ENCODE measurements at places on chromosomes 7 and 10.

GRCh38 chr10:68470300-68470699, 1.5 kb downstream of the DNA2 start:
- DNase-seq: no peak
- no peak overlapping the region for H3K27ac ChIP-seq
- no peaks in the 10 kb centered on the region for H3K27me3 ChIP-seq
- H3K4me1 ChIP-seq: peaks cover 5% of the 10 kb centered on the region
- H3K4me3 ChIP-seq: no peak overlapping the region
- H3K36me3 ChIP-seq: no peaks in the 10 kb centered on the region

DNA sequence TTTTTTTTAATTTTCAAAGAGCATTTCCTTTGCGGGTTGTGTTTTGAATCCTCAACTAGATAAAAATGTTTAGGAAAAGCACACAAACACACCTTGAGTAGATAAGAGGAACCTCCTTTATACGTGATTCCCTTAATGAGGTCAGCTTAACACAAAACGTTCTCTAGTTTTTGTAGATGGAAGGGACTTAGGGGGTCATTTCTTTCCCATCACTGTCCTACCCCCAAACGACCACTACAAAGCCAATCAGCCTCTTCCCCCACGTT, 1.2 kb downstream of the SUV39H2 start:
- H3K4me1 ChIP-seq: peaks cover 3% of the 10 kb centered on the region
- no peak for DNase-seq
- H3K27ac ChIP-seq: no peak overlapping the region
- H3K36me3 ChIP-seq: no peaks in the 10 kb centered on the region
- H3K27me3 ChIP-seq: no peaks in the 10 kb centered on the region

DNA sequence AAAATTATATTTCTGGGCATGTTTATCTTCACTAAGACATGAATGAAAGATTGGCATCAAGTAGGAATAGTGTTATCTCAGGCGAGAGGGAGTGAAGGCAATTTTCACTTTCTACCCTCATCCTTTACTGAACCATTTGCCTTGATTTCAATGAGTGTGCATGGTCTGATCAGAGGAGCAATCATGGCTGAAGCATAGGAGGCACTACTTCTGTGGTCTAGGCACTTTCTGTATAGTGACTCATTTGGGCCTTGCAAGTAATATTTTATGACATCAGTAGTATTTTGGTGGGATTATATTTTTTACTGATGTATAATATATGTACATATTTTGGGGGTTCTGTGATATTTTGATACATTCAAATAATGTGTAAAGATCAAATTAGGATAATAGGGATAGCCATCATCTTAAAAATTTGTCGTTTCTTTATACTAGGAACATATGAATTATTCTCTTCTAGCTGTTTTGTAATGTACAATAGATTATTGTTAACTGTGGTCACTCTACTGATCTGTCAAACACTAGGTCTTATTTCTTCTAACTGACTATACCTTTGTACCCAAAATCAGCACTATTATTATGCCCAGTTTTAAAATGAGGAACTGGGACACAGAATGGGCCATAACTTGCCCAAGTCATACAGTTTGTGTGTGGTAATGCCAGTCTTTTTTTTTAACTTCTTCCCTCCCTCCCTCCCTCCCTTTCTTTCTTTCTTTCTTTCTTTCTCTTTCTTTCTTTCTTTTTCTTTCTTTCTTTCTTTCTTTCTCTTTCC, 101.9 kb downstream of the RAB11FIP2 start:
- no peak overlapping the region for H3K27ac ChIP-seq
- no peak for DNase-seq
- H3K4me1 ChIP-seq: no peaks in the 10 kb centered on the region
- no peaks in the 10 kb centered on the region for H3K36me3 ChIP-seq
- H3K4me3 ChIP-seq: no peak overlapping the region

GRCh38 chr10:5895365-5895764, 5.3 kb downstream of the FBH1 start:
- no peak overlapping the region for H3K27ac ChIP-seq
- no peak for DNase-seq
- H3K4me1 ChIP-seq: peaks cover 3% of the 10 kb centered on the region
- H3K27me3 ChIP-seq: no peaks in the 10 kb centered on the region
- H3K36me3 ChIP-seq: no peaks in the 10 kb centered on the region

DNA sequence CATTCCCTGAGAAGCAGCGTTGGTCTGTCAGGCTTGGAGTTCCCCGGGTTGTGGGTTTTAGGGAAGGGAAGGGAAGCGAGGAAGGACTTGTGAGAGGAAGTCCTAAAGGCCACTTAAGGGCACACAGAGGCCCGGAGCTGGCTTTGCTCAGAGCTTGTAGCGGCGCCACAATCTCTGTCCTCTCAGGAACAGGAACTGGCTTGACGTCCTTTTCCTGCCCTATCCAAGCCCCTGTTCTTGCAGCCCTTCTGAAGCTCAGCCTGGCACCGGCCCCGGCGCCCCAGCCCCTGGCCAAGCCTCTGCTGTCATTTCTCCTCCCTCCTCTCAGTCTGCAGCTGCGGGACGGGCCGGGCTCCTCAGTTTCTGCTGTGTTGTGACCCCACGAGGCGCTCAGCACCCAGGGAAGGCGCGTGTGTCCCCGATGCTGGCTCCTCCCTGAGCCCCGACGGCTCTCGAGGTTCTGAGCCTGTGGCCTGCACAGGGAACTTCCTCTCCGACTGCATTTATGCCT, at the start of gene GIMAP8:
TSS of gene GIMAP8 (plus strand) at position 140 of the 511 bp plus-strand sequence. CDS start 16,069 bp downstream, outside the sequence.
- peak within 1 kb of the TSS; percentile 35 for H3K4me3 ChIP-seq
- H3K27me3 ChIP-seq: no peaks in the 10 kb centered on the region
- no peaks in the 10 kb centered on the region for H3K36me3 ChIP-seq
- H3K4me1 ChIP-seq: no peaks in the 10 kb centered on the region
- peak; percentile 34 for DNase-seq

DNA sequence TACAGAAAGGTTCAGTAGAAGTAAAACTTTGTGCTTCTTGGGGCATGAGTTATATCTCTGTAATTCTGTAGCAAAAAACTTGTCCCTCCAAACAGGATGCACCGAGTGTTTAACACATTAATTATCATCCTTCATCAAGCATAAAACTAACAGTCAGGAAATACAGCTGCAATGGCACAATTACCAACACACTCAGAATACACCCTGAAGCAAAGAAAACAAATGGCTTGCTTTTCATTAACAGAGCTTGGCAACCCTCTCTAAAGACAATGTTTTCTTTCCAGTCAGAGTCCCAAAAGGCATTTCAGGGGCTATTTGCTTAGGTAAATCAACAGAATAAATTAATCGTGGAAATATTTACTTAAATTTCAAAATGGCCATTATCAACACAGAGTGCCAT, 107.7 kb downstream of the ICA1 start:
- no peaks in the 10 kb centered on the region for H3K27me3 ChIP-seq
- H3K36me3 ChIP-seq: no peaks in the 10 kb centered on the region
- no peak overlapping the region for H3K27ac ChIP-seq

DNA sequence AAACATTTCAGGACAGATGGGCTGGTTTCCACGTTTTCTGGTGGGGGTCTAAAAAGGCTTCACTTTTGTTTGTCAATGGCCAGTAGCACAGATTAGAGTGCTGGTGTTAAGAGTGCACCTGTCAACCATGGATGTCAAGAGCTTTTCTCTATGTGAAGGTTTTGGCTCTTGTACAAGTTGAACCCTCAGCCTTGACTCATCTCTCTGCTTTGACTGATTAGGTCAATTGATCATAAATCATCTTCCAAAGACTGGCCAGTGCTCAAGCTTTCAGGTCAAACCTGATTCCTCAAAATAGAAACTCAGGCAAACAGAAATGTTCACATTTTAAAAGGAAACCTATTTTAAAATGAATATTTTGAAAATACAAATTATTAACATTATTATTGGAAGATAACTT, 59.6 kb upstream of the SP4 start:
- DNase-seq: no peak
- H3K27ac ChIP-seq: no peak overlapping the region
- no peak overlapping the region for H3K4me3 ChIP-seq
- H3K27me3 ChIP-seq: no peaks in the 10 kb centered on the region
- no peaks in the 10 kb centered on the region for H3K36me3 ChIP-seq

GRCh38 chr10:3931224-3931623, 146.2 kb upstream of the KLF6 start:
- no peaks in the 10 kb centered on the region for H3K36me3 ChIP-seq
- no peaks in the 10 kb centered on the region for H3K27me3 ChIP-seq
- H3K4me1 ChIP-seq: no peaks in the 10 kb centered on the region
- DNase-seq: no peak
- H3K4me3 ChIP-seq: no peak overlapping the region

DNA sequence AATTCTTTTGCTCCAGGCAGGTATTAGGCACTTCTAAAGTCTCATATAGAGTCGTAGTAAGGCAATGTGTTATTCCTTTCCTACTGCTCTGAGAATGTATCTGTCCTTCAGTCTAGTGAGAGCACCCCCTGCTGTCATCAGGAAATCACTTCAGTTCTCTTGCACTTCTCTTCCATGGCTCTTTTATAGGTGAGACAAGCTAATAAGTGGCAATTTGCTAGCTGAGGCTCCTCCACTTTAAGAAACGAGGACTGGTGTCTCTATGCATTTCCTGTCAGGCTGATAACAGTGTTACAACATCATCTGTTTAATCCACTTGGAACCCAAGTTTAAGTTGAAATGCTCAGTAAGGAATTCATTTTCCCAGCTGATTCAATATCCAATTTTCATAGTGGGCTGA, 350.6 kb downstream of the TFEC start:
- no peaks in the 10 kb centered on the region for H3K36me3 ChIP-seq
- H3K27me3 ChIP-seq: no peaks in the 10 kb centered on the region
- H3K4me1 ChIP-seq: no peaks in the 10 kb centered on the region
- DNase-seq: peak; percentile 56

- no peak for DNase-seq
- H3K27ac ChIP-seq: no peak overlapping the region
- H3K36me3 ChIP-seq: no peaks in the 10 kb centered on the region
- no peaks in the 10 kb centered on the region for H3K27me3 ChIP-seq
- no peaks in the 10 kb centered on the region for H3K4me1 ChIP-seq
- H3K4me3 ChIP-seq: no peak overlapping the region
These were observed 87.3 kb downstream of the LYZL2 start for GRCh38 chr10:30542001-30542894.

DNA sequence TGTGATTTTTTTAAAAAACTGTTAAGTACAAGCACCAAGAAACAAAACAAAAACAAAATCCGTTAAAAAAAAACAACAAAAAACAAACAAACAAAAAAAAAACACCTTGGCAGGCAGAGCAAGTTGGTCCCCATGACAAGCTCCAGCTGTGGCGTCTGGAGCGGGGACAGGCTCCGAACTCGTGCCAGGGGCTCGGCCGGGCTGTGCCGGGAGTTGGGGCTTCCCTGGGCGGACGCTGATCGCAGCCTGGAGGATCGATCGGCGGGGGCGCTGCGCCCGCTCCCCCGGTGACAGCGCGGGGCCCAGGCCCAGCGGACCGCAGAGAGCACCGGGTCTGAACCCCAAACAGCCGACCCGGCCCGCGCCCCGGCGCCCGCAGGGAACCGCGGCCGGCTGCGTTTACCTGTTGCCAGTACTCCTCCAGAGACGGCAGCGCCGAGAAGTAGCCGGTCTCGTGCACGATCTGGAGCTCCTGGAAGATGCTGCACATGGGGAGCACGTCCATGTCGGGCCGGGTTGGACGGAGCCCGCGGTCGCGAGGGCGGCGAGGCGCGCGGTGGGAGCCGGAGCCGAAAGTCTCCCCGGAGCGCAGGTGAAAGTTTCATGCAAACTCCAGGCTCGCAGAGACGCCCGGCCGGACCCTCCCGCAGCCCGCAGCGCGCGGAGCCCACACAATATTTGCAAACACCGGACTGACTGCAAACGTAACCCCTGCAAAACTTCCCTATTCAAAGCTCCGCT, at the start of gene KLF6:
TSS of gene KLF6 (minus strand) at position 700 of the 741 bp plus-strand sequence. CDS start at position 505, 195 bp downstream.
- peak; percentile 44 for DNase-seq
- peak within 1 kb of the TSS; percentile 89 for H3K4me3 ChIP-seq
- peaks cover 7% of the 10 kb centered on the region for H3K36me3 ChIP-seq

Measured in colonic mucosa (tissue), 4 donors.